ENCODE measurements at places on chromosomes 7 and 10. TPM values are rescaled to one million over a fixed set of nuclear protein-coding genes. Genes with fewer than 3 reads are reported as not detected.

TMEM270 gene
- total RNA-seq = not detected

GRCh38 chr7:127900141-127900540, 131.1 kb downstream of the LRRC4 start:
- H3K4me3 ChIP-seq = no peak overlapping the region
- H3K4me1 ChIP-seq = peaks cover 32% of the 10 kb centered on the region
- H3K27me3 ChIP-seq = no peaks in the 10 kb centered on the region
- H3K36me3 ChIP-seq = no peaks in the 10 kb centered on the region
- H3K27ac ChIP-seq = no peak overlapping the region

DNA sequence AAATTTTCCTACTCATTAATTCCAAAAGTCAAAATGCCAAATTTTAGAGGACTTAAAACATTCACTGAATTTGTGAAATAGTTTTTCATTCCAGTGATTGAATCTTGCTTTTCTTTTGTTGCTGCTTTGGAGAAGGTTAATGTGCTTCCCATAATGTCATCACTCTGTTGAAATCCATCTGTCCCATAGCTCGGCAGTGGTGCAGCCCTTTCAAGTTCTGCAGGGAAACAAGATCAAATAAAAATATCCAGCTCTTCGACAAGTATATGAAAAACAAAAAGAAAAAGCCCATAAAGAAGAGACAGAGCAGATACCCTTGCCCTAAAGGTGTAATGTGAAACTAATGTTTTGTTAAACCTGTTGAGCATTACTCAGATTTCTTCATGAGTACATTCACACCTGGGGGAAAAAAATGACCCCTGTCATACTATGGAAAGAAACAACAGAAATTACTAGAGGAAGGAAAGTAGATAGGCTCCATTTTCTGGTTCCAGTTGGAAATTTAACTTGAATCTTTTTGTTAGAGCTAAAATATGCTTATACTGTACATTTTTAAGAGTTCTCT, 35.1 kb downstream of the AGR3 start:
- H3K27me3 ChIP-seq = no peaks in the 10 kb centered on the region
- no peak overlapping the region for H3K27ac ChIP-seq
- no peaks in the 10 kb centered on the region for H3K36me3 ChIP-seq

DNA sequence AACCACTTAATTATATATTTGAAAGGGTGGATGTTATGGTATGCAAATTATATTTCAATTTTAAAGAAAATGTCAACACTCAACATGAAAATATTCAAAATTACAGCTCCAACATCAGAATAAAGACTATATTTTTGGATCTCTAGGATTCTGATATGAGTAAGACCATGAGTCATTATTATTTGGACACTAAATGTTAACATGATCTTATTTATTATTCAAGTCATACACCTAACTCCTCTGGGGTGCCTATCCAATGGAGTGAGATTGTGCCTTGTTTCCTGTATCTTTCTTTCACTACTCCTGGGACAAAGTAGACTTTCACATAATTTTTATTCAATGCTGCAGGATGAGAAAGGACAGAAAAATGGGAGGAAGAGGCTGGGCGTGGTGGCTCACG, 135.2 kb upstream of the PRSS1 start:
- no peak overlapping the region for H3K4me3 ChIP-seq
- H3K36me3 ChIP-seq = no peaks in the 10 kb centered on the region

IL6 gene
- total RNA-seq = not detected

DNA sequence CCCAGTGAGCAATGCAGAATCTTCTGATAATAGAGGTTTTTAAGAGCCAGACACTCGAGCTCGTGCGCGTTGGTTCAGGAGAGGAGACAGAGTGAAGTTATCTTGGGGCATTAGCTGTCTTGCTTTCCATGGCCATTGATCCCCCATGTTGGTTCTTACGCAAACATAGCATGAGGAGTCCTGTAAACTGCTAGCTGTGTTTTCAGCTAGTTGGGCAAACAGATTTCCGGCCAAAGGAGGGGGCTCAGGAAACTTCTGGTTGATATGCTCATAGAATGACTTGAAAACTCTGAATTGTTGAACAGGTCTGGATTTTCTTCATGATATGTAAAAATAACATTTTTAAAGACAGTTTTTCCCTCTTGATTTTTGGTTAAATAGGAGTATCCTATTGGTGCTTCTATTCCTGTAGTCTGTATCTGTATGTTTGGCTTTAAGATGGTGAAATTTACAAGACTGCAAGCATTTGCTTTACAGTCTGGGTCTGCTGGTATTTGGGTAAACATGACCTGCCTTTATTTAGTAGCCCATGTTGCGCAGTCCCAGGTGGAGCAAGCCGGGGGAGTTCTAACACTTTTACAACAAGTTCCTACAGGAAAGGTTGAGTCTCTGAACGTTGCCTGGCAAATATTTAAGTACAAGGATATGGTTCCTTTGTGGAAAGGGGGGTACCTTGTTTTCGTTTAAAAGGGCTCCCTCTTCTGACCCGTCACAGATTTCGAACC, 218.4 kb upstream of the KCND2 start:
- no peak overlapping the region for H3K4me3 ChIP-seq
- peak overlapping the region; percentile 56 for H3K27ac ChIP-seq
- DNase-seq = no peak
- peaks cover 47% of the 10 kb centered on the region for H3K4me1 ChIP-seq
- no peaks in the 10 kb centered on the region for H3K36me3 ChIP-seq

DNA sequence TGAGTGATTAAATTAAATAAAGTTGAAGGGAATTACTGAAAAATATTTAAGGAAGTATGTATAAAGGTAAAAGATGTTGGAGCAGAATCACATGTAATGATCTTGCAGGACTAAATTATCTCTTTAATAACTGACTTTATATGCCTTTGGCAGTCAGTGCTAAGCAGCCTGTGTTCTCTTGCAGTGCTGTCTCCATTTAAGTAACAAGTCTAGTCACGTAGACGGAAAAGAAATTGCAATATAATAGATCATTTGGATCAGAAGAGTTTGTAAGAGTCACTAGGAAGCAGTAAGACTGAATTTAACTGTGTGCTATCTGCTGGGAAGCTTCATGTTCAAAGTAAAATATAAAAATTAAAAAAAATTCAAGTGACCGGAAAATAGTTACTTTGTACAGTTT, 21.4 kb downstream of the BZW2 start:
- H3K36me3 ChIP-seq = peaks cover 27% of the 10 kb centered on the region
- no peaks in the 10 kb centered on the region for H3K27me3 ChIP-seq
- no peak for DNase-seq
- no peak overlapping the region for H3K4me3 ChIP-seq
- H3K27ac ChIP-seq = peak overlapping the region; percentile 83

GRCh38 chr7:27202862-27203134, 2.9 kb upstream of the HOXA13 start:
- no peak for DNase-seq
- H3K4me3 ChIP-seq = no peak overlapping the region
- H3K27ac ChIP-seq = no peak overlapping the region
- H3K4me1 ChIP-seq = peaks cover 46% of the 10 kb centered on the region
- peaks cover 7% of the 10 kb centered on the region for H3K36me3 ChIP-seq
- peaks cover 89% of the 10 kb centered on the region for H3K27me3 ChIP-seq

HECW1 gene
- total RNA-seq = not detected

GRCh38 chr7:120033114-120033513, 239.9 kb upstream of the KCND2 start:
- H3K36me3 ChIP-seq = no peaks in the 10 kb centered on the region
- H3K27ac ChIP-seq = no peak overlapping the region
- DNase-seq = no peak
- H3K4me3 ChIP-seq = no peak overlapping the region
- H3K27me3 ChIP-seq = no peaks in the 10 kb centered on the region

GRCh38 chr7:135169141-135169963, 1.2 kb downstream of the CYREN start:
- no peaks in the 10 kb centered on the region for H3K27me3 ChIP-seq
- peak overlapping the region; percentile 86 for H3K4me3 ChIP-seq
- peaks cover 28% of the 10 kb centered on the region for H3K4me1 ChIP-seq
- H3K36me3 ChIP-seq = peaks cover 33% of the 10 kb centered on the region
- H3K27ac ChIP-seq = peak overlapping the region; percentile 76

ELFN1 gene
- 0.62 TPM for total RNA-seq

ASZ1 gene
- total RNA-seq = not detected

ACSM6 gene
- total RNA-seq = not detected

DNA sequence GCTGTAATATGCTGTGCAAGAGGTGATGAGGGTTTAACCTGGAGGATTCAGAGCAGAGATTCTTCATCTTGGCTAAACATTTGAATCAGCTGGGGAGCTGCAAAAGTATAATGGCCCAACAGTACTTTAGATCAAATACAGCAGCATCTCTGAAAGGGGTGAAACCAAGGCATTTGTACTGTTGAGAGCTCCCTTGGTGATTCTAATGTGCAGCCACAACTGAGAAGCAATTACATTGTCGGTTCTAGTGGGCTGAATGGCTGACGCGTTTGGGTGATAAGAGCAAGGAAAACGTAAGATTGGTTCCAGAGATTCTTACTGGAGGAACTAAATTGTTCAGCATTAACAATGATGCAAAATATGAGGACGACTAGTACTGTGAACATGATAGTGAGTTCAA, 269.7 kb downstream of the AGMO start:
- H3K27me3 ChIP-seq = no peaks in the 10 kb centered on the region
- H3K4me3 ChIP-seq = no peak overlapping the region
- no peaks in the 10 kb centered on the region for H3K36me3 ChIP-seq
- no peaks in the 10 kb centered on the region for H3K4me1 ChIP-seq

DNA sequence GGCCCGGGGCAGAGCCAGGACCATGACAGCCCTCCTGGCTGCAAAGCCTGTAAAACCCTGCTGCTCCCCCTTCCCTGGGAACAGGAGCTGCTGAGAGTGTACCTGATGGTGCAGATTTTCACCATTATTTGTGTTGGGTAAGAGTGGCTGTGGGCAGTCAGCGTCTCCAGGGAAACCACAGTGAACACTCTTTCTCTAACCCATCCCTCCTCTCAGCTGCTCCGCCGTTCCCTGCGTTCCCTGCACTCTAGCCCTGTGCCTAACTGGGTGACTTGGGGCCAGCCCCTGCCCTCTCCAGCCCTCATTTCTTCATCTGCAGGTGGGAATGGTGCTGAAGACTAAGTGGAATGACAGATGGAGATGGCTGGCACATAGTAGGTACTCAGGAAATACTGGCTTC, 75.9 kb upstream of the PCBD1 start:
- H3K36me3 ChIP-seq = no peaks in the 10 kb centered on the region
- H3K27ac ChIP-seq = no peak overlapping the region
- no peak for DNase-seq

- no peak overlapping the region for H3K27ac ChIP-seq
- no peaks in the 10 kb centered on the region for H3K36me3 ChIP-seq
- H3K27me3 ChIP-seq = no peaks in the 10 kb centered on the region
- no peaks in the 10 kb centered on the region for H3K4me1 ChIP-seq
- no peak overlapping the region for H3K4me3 ChIP-seq
Observed at GRCh38 chr10:9707216-9707615, 1310.5 kb upstream of the CELF2 start.

GRCh38 chr7:30201921-30202320, 67.1 kb downstream of the MTURN start:
- H3K36me3 ChIP-seq = no peaks in the 10 kb centered on the region
- no peak overlapping the region for H3K4me3 ChIP-seq
- H3K27ac ChIP-seq = no peak overlapping the region
- peaks cover 8% of the 10 kb centered on the region for H3K27me3 ChIP-seq
- no peak for DNase-seq

FAM25G gene
- total RNA-seq = not detected

PNLIPRP2 gene
- total RNA-seq = not detected

DNA sequence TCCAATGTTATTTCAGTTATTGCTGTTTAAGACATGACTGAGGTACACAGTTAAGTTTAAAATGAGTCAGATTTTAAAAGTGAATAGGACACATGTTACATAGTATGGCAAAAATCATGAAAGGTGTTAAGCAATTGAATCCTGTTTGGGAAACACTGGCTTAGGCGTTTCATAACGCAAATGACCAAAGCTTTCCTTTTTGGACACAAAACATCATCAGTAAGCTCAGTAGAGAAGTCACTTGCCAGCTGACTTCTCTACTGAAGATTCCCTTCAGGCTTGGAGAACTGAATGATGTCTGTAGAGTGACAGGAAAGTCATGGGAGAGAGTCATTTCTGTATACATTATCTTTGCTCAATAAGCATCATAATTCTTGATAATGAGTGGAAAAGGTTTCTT, 64.4 kb upstream of the RSBN1L start:
- no peak overlapping the region for H3K4me3 ChIP-seq
- H3K27me3 ChIP-seq = no peaks in the 10 kb centered on the region
- no peak for DNase-seq
- no peaks in the 10 kb centered on the region for H3K4me1 ChIP-seq

RNF133 gene
- total RNA-seq = not detected

PTER gene
- total RNA-seq = 2.6 TPM

GRCh38 chr7:44460325-44460724, 30.1 kb downstream of the NUDCD3 start:
- H3K36me3 ChIP-seq = peaks cover 19% of the 10 kb centered on the region
- peaks cover 14% of the 10 kb centered on the region for H3K4me1 ChIP-seq
- H3K4me3 ChIP-seq = no peak overlapping the region
- H3K27ac ChIP-seq = no peak overlapping the region

ST8SIA6 gene
- total RNA-seq = not detected

DNA sequence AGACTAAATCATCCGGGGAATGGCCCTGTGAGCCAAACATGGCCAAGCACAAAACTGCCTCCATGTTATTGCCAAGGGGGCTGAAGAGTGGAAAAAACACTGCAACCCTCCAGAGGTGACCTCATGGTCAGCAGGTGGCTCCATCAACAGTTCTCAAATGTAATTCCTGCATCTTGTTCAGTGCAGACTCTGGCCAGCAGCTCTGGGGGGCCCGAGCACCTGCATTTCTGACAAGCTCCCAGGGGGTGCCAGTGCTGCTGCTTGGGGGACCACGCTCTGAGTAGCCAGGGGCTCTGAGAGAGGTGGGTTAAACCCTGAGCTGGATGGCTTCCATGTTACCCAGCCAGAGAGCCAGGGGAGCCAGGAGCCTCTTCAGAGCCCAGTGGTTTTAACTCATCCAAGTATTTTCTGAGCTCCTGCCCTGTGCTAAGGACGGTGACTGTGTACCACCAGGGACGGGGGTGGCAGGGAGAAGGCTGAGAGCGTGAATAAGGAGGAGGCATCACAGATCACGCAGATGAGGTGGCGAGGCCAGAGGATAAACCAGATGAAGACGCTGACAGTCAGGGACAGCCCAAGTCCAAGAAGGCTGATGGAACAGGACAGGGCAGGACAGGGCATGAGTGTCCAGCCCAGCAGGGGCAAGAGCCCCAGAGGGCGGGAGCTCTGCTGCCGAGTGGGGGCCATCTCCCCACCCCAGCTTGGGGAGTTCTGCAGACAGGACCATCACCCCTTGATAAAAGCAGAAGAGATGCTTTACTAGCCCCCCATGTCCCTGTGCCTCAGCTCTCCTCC, 52.9 kb downstream of the CLEC2L start:
- no peaks in the 10 kb centered on the region for H3K4me1 ChIP-seq
- DNase-seq = peak; percentile 73
- H3K27ac ChIP-seq = no peak overlapping the region

Data from osteocyte (in vitro differentiated cells).